ENCODE measurements at places on chromosomes 11 and 22.

- no peak for DNase-seq
Measured at GRCh38 chr22:50058061-50058905, at the start of gene TTLL8. Gene TTLL8, minus strand, starts transcription at chr22:50058298.

DNA sequence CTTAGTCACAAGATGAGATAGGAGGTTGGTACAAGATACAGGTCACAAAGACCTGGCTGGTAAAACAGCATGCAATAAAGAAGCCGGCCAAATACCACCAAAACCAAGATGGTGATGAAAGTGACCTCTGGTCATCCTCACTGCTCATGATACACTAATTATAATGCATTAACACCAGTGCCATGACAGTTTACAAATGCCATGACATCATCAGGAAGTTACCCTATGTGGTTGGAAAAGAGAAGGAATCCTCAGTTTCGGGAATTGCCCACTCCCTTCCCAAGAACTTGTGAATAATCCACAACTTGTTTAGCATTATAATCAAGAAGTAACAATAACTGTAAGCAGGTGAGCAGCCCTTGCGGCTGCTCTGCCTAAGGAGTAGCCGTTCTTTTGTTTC, 408.5 kb upstream of the RAG2 start:
- no peak for DNase-seq

GRCh38 chr11:4178813-4179662, 84.4 kb downstream of the RRM1 start:
- DNase-seq, result no peak

DNA sequence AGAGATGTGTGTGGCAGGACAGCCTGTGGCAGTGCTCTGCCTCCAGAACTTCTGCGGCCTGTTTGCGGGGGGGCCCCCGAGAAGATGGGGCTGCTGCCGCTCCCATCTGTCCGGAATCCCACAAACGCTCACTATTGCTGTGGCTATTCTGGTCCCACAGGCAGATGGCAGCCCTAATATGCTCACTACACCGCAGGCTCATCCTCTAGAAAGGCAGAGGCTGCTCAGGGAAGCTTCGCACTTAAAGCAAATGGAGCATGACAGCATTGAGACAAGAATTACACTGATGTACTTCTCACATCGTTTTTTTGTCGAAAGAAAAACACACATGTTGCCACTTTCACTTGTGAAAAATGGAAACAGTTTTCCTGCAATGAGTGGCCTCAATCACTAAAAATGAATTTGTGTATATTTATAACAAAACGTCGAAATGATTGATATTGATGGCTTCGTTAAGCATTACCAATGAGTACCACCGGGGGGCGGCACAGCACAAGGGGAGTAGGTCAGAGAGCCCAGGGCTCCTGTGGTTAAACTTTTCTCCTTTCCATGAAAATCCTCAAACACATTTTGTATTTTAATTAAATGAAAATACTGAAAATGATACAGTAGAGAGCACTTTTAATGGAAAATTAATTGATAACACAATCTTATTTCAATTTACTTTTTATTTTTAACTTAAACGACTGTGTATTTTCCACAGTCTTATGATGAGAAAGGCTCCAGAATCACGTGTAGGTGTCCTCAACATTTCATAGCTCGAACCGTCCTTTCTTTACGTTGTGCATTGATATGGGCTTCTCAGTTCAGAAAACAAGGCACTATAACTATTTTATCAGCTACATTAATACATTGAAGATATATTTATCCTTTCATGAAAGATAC, 69.1 kb downstream of the CTTN start:
- DNase-seq, result peak; percentile 69

DNA sequence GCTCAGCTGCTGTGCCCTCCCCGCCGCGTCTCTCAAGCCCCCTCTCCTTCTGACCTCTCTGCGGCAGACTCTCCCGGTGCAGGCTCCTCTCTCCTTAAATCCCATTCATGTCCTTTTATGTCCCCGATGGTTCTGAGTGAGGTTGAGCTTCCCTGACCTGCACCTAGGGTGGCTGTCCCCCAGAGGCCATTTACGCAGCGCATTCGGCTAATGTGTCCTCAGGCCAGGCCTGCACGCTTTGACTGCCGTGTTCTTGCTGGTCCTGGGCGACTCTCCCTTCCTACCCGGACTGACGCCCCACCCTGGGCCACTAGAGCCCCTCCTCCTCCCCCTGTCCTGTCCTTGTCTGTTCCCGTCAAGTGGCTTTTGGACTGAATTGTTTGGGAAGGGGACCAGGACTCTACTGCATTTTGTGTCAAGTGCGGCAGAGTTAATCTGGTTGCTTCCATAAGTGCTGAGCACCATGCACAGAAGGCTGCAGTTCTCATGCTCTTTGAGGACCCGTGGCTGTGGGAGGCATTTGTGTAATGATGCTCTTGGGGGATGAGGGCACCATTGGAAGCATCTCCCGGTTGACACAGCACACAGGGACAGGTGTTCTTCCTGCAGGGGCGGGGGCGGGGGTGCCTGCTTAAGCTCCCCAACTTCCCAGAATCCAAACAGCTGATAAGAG, 37.1 kb downstream of the IGHMBP2 start:
- no peak for DNase-seq

GRCh38 chr11:118151431-118151830, 1.2 kb downstream of the SCN4B start:
- DNase-seq, result no peak

DNA sequence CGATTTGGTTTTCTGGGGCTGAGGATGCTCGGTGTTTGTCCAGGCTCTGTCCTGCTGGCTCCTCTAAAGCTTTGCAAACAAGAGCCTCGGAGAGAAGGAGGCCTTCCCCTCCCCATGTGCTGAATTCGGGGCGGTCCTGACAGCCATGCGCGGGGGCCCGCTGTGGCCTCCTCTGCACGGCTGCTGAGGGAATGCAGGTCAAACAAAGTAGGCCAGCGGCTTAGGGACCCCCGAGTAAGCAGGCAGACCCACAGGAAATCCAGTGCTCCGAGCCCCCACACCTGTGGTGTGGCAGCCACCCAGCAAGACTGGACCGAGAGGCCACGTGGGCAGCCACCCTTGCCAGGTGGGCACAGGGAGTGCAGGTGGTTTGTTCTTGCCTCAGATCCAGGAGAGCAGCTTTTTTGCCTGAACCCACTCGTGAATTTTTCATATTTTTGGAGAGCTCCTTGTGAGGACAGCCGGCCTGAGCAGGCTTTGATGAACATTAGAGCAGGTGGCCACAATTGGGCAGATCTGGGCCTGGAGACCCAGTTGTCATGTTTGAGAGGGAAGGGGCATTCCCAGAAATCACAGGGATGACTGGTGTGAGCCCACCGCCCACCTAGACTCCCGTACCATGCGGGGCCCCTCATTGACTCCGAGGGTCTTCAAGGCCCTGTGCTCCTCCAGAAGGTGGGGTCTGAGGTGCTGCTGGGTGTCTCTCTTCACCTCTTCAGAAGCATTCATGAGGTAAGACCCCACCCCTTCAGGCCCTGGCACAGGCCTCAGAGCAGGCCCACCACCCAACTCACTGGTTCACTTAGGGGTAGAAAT, 43.0 kb upstream of the KCNQ1OT1 start:
- no peak for DNase-seq

All from RWPE1 (cell line).